CD8-positive, alpha-beta memory T cell (primary cell): ENCODE measurements at places on chromosomes 3 and 15. TPM values are rescaled to one million over a fixed set of nuclear protein-coding genes. Genes with fewer than 3 reads are reported as not detected.

DNA sequence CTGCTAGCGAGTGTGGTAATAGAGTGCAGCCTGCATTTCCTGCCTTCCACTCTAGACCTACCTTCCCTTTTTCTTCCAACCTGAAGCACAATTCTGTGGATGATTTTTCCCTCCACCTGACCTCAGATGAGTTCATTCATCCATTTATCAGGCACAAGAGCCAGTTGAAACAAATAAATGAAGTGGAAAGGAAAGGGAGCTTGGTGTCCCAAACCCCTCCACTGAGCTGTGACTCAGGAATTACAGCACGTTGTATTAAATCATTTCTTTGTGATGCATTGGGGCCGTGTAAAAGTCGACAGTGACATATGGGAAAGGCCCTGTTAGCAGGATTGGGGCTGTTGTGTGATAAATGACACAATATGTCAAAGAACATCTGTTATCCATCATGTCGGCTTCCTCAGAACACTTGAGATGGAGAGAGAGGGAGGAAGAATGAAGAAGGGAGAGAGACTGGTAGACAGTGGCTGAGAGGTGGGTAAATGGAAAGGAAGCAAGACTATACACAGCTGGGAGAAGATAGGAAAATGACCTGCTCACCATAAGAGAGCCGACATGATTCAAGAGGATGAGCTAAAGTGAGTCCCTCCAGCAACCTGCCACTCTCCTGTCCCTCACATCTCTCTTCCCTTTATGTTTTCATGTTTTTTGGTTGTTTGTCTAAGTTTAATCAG, 366.0 kb downstream of the AGBL1 start:
- H3K4me3 ChIP-seq: no peak overlapping the region
- H3K27me3 ChIP-seq: no peaks in the 10 kb centered on the region
- H3K36me3 ChIP-seq: no peaks in the 10 kb centered on the region
- H3K4me1 ChIP-seq: no peaks in the 10 kb centered on the region
- H3K27ac ChIP-seq: no peak overlapping the region

TRIM71 gene
- total RNA-seq: 0.07 TPM

UBL7 gene
- total RNA-seq: 67.7 TPM

DNA sequence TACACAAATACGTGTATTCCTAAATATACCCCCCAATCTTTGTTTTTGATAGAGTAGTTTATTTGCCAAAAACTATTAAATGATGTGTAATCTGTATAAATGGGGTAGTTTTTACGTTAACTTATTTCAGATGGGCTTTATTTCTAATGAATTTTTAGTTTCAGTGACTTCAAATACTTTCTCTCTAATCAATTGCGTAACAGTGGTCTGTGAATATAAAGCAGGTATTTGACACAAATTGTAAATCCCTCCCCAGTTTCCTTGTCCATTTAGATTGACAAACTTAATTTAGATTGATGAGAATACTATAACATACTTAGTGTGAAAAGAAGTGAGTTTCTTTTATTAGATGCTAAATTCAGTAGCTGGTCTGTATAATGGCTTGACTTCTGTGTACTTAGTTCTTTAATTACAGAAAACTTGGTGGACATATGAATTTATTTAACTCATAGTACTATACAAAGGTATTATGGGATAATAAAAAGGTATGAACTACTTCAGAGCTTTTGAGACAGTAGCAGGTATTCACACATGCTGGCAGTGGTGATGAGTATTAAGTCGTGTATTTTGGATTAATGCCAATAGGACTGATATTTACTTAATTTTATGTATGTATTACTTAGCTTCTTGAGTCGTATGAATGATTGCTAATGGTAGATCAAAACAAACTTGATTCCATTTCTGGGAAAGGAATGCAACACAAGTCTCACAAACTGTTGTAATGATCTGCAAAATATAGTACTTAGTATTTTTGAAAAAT, 81.6 kb downstream of the STT3B start:
- no peak for DNase-seq
- H3K27ac ChIP-seq: no peak overlapping the region
- no peak overlapping the region for H3K4me3 ChIP-seq
- no peaks in the 10 kb centered on the region for H3K4me1 ChIP-seq

DNA sequence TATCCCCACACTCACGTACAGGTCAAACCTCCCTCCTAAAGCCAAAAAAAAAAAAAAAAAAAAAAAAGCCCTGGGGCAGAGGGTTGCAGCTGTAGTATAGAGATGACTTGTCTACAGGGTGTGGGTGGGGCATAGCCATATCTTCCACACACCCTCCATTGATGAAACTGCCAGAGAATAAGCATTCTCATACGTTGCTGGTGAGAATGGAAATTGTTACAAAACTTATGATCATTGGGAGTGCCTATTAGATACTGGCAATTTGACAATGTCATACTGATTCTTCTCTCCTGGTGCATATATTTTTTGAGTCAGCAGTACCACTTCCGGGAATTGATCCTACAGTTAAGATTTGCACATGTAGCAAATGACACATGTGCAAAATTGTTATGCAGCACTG, 11.0 kb upstream of the CTNNB1 start:
- no peak overlapping the region for H3K4me3 ChIP-seq
- H3K4me1 ChIP-seq: no peaks in the 10 kb centered on the region
- H3K27me3 ChIP-seq: no peaks in the 10 kb centered on the region

DNA sequence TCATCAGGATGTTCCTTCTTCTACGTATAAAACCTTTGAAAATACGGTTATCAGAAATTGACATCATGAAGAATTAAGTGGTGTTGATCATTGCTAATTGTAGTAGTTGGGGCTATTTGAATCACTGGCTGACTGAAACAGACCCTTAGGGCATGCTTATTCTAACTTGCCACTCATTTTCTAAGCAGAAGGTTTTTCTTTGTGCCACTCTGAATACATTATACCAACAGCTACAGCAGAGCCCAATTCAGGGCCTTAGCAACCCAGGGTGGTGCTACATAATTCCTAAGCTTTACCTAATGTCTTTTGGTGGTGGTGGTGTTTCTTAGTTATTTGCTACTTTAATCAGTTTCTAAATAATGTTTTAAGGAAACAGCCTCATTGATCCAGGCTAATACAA, 524.2 kb downstream of the NLGN1 start:
- DNase-seq: no peak
- no peaks in the 10 kb centered on the region for H3K27me3 ChIP-seq
- no peak overlapping the region for H3K27ac ChIP-seq
- H3K4me3 ChIP-seq: no peak overlapping the region
- H3K4me1 ChIP-seq: no peaks in the 10 kb centered on the region

DNA sequence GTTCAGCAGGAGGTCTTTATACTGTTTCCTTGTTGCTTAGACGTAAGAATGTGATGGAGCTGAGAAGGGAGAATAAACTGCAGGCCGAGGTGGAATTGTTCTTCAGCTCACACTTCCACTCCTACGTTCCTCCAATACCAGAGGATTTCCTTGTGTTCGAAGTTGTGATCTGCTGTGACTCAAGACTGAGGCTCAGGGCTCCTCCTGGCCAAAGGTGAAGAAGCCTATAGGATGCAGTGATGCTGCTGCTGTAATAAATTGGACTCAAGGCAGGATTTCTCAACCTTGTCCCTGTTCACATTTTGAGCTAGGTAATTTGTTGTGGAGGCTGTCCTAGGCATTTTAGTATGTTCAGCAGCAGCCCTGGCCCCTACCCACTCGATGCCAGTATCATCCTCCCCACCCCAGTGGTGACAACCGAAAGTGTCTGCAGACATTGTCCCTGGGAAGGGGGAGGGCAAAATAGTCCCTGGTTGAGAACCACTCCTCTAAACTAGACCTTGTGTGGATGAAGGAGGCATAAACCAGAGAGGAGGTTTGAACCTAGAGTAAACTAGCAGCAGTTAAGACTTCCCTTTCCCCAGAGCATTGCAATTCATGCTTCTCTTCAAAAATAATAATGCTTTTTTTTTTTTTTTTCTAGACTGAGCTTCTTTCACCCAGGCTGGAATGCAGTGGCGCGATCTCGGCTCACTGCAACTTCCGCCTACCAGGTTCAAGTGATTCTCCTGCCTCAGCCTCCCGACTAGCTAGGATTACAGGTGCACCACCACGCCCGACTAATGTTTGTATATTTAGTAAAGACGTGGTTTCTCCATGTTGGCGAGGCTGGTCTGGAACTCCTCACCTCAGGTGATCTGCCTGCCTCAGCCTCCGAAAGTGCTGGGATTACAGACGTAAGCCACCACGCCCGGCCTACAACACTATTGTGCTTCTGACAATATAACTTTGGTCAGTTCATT, 11.1 kb downstream of the RAP2B start:
- no peak overlapping the region for H3K27ac ChIP-seq
- no peak for DNase-seq
- H3K27me3 ChIP-seq: no peaks in the 10 kb centered on the region
- H3K36me3 ChIP-seq: no peaks in the 10 kb centered on the region
- H3K4me3 ChIP-seq: no peak overlapping the region

DNA sequence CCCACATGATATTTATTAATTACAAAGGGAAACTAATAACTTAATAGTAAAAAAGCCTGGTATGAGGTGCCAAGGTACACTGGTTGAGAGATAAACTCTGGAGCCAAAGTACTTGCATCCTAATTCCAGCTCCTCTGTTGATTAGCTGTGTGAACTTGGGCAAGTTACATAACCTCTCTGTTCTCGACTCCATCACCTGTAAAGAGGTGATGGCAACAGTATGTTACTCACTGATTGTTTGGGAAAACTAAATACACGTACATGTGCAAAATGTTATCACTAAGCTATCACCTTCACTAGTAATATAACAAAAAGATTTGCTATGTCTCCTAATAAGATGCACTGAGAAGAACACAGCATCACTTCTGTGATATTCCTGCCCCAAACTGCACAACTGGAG, 206.4 kb downstream of the MEX3B start:
- H3K4me1 ChIP-seq: no peaks in the 10 kb centered on the region
- H3K36me3 ChIP-seq: no peaks in the 10 kb centered on the region
- no peak overlapping the region for H3K27ac ChIP-seq
- no peak for DNase-seq

CA12 gene
- not detected for total RNA-seq

DNA sequence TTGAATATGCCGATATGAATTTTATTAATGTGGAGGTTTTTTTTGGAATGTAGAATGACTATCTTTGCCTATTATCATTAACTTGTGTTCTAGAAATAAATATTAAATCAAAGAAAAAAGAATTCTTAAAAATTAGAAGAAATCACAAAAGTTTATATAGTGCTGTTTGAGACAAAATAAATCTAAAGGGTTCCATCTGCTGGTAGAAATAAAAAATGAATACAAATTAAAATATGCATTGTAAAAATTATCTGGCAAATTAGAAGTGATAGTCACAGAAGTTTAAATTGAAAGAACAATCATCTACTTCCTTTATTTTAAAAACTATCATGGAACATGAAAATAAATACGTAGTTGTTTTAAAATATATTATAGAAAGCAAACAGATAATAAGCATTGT, 22.7 kb upstream of the ZBTB20 start:
- H3K27ac ChIP-seq: no peak overlapping the region
- no peak for DNase-seq
- H3K4me1 ChIP-seq: peaks cover 13% of the 10 kb centered on the region
- H3K27me3 ChIP-seq: no peaks in the 10 kb centered on the region
- no peak overlapping the region for H3K4me3 ChIP-seq

DNA sequence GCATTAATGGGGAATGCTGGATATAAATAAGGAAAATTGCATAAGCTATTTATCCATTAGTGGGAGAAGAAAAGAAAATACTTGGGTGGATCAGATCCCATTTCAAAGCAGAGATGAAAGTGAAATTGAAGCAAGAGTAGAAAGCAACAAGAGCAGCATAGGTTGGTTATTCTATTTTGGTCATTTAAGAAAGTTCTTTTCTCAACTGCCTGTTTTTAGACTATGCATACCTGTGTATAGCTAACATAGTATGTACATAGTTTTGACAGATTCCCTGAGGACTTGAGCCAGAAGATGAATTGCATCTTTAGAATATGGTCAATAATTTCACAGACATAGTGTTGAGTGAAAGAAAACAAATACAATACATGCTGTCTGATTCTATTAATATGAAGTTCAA, 29.0 kb upstream of the DENND4A start:
- no peaks in the 10 kb centered on the region for H3K27me3 ChIP-seq
- peaks cover 47% of the 10 kb centered on the region for H3K4me1 ChIP-seq
- no peak overlapping the region for H3K27ac ChIP-seq
- DNase-seq: no peak

KIF15 gene
- 23.6 TPM for total RNA-seq

- no peaks in the 10 kb centered on the region for H3K4me1 ChIP-seq
- H3K27ac ChIP-seq: no peak overlapping the region
- no peak for DNase-seq
- no peak overlapping the region for H3K4me3 ChIP-seq
- H3K27me3 ChIP-seq: no peaks in the 10 kb centered on the region
These were observed 1126.8 kb downstream of the SI start for GRCh38 chr3:163951397-163951987.

- no peak for DNase-seq
- no peaks in the 10 kb centered on the region for H3K27me3 ChIP-seq
- H3K4me1 ChIP-seq: peaks cover 6% of the 10 kb centered on the region
- H3K36me3 ChIP-seq: no peaks in the 10 kb centered on the region
These were observed 12.2 kb downstream of the ALG1L2 start for GRCh38 chr3:130093741-130094391.

DNA sequence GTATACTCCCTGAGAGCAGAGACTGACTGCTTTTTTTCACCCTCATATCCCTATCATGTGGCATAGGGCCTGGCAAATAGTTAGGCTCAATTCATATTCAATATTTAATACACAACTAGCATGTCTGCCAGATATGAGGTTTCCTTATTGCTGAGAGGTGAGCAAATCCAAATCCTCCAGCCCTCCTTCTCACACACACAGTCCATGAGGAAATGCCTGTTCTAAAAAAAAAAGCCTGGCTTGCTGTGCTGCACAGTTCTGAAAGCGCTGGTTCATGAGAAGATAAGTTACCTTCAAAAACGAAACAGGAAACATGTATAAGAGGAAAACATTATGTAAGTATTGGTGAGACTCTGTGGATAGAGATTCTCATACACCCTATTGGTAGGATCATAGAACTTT, 15.5 kb upstream of the ACAP2 start:
- H3K27ac ChIP-seq: peak overlapping the region; percentile 7
- DNase-seq: no peak
- H3K27me3 ChIP-seq: no peaks in the 10 kb centered on the region
- no peaks in the 10 kb centered on the region for H3K36me3 ChIP-seq

DNA sequence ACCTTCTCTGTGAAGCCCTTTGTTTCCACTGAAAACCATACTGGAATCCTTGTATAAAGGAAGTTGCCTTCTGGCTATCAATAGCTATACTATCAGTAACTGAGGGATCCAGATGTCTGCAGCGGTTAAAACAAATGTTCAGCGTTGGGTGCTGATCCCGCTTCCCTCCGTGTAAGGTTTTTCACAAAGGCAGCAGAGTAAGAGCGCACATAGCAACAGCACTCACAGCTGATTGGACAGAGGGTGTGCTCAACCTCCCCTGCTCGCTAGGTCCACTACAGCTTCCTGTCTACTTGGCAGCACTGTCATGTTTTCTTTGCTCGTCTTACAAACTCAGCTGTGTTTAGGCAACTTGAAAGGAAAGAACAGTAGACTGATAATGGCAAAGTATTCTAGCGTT, 27.3 kb downstream of the ATOSA start:
- H3K36me3 ChIP-seq: peaks cover 4% of the 10 kb centered on the region
- peak; percentile 56 for DNase-seq
- no peaks in the 10 kb centered on the region for H3K27me3 ChIP-seq
- H3K27ac ChIP-seq: no peak overlapping the region
- no peak overlapping the region for H3K4me3 ChIP-seq

- H3K36me3 ChIP-seq: no peaks in the 10 kb centered on the region
- no peaks in the 10 kb centered on the region for H3K27me3 ChIP-seq
- no peak for DNase-seq
- peak overlapping the region; percentile 33 for H3K4me3 ChIP-seq
- H3K4me1 ChIP-seq: peaks cover 33% of the 10 kb centered on the region
These were observed 26.8 kb upstream of the HERC1 start for GRCh38 chr15:63860555-63860954.

- DNase-seq: no peak
- no peak overlapping the region for H3K4me3 ChIP-seq
- no peaks in the 10 kb centered on the region for H3K27me3 ChIP-seq
These were observed 145.1 kb downstream of the GHSR start for GRCh38 chr3:172303181-172303580.
